ENCODE measurements at places on chromosomes 12 and 14.

DNA sequence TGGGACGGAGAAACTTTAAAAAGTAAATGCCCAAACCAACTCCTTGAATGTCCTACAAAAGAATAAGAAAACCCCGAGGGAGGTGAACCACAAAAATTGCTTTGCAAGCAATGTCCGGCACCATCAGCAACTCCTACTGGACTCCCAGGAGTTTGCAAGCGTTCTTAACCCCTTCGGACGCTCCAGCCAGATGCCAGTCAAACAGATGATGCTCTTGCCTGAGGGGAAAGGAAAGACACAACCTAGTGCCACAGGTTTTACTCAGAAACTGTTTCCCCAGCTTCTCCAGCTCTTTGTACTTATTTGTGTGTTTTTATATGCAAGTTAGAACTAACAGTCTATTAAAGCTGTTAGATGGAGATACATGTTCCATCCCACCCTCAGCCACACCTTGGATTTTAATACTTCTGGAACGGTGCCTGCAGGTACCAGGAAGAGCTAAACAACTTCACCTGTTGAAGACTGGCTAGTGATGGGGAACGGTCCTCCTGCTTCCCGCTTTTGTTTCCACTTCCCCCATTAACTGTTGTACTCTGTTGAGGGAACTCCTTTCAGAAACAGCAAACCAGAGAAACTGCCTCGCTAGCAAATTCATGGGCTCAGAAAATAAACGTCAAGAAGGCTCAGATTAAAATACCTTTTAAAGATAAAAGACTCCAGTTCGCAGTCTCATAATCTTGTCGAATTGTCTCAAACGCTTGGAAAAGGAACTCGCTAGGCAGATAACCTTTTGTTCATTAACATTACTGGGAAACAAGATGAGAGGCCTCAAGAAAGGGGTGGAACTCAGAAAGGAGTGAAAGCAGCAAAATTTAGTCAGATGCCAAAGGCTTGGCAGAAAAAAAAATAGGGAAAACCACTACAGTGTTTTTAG lies 1.1 kb upstream of the FERMT2 start:
- DNase-seq: no peak

- DNase-seq: no peak
Observed at GRCh38 chr14:36212577-36212976, 36.1 kb upstream of the PTCSC3 start.

GRCh38 chr14:43647302-43647701 lies 859.8 kb downstream of the FSCB start:
- DNase-seq: no peak

GRCh38 chr12:128091951-128092382 lies 175.0 kb upstream of the TMEM132C start:
- no peak for DNase-seq

DNA sequence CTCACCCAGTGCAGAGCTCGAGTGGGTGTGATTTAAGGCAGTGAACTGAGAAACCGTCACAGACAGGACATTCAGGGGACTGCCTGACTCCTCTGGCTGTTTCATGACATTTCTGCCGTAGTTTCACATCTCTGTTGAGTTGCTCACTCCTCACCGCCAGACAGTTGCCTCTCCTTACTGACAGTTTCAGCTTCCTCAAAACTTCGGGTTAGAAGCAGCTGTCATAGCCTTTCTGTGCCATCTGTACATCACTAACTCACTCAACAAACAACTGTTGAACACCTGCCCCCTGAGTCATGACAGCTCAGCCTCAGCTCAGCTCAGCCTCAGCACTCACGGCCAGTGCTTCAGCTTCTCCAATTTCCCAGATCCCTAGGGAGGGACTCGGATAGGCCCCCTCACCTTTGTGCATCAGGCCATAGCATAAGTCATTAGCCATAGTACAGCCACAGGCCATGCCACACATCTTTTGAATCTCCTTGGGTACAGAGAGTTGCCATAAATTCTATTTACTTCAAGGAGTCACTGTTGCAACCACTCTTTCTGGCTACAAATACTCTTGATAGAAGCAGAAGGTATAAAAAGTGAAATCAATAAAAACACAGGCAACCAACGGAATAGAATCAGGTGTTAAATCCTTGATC lies 6.2 kb upstream of the SLC15A4 start:
- DNase-seq: no peak

GRCh38 chr14:22472466-22472865 lies 116.6 kb downstream of the DAD1 start:
- DNase-seq: no peak

GRCh38 chr12:26854031-26854390 lies 21.0 kb upstream of the ITPR2 start:
- DNase-seq: no peak

- DNase-seq: no peak
Observed at GRCh38 chr12:102755266-102755665, 161.8 kb downstream of the PAH start.

GRCh38 chr12:14886271-14886670 lies 617 bp upstream of the MGP start:
- no peak for DNase-seq

GRCh38 chr12:128513331-128513730 lies 246.4 kb downstream of the TMEM132C start:
- no peak for DNase-seq

GRCh38 chr14:37623426-37623951 lies 28.1 kb downstream of the TTC6 start:
- DNase-seq: no peak

DNA sequence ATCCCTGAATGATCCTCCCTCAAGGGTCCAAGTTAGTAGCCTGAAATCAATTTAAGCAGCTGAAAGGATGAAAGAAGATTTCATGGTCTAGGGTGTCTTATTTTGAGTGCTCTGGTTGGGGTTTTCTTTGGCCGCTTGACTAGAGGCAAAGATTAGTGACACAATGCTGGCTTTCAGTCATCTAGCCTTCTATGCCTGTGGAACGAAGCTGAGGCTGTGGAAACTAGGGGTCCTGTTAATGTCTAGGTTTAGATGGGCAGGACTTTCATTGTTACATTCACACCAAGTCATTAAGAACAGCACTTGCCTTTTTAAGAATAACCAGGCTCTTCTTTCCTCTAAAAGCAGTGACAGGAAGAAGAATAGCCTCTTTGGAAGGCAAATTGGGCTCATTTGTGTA lies 253.8 kb upstream of the E2F7 start:
- DNase-seq: no peak

GRCh38 chr14:100096656-100097055 lies 31.4 kb downstream of the EVL start:
- DNase-seq: no peak

DNA sequence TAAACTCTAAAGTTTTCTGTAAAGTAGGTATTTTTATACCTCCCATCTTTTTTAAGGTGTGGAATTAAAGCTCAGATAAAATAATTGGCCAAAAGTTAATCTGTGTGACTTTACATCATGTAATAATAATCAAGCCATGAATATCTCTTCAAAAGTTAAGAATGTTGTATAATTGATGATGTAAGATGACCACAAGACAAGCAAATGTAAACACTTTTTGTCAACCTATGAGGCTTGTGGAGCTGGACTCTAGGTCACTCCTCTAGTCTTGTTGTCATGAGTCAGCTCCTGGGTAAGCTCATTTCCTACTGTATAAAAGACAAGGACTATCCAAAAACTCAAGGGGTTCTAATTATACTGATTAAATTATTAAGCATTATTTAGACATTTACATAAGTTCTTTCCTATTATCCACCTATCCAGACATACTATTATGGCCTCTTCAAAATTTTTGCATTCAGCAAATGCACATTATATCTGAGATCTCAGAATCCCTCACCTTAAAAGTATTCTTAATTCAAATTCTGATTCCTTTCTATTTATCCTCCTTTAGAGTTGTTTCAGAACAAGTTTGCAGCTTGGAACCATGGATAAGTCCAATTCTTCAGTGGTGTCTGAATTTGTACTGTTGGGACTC lies at the start of gene OR4K5:
TSS of gene OR4K5 (plus strand) at position 587 of the 637 bp plus-strand sequence. CDS start at position 587, 0 bp downstream.
- DNase-seq: no peak

GRCh38 chr12:65567820-65568219 lies 256.5 kb upstream of the HMGA2 start:
- no peak for DNase-seq

DNA sequence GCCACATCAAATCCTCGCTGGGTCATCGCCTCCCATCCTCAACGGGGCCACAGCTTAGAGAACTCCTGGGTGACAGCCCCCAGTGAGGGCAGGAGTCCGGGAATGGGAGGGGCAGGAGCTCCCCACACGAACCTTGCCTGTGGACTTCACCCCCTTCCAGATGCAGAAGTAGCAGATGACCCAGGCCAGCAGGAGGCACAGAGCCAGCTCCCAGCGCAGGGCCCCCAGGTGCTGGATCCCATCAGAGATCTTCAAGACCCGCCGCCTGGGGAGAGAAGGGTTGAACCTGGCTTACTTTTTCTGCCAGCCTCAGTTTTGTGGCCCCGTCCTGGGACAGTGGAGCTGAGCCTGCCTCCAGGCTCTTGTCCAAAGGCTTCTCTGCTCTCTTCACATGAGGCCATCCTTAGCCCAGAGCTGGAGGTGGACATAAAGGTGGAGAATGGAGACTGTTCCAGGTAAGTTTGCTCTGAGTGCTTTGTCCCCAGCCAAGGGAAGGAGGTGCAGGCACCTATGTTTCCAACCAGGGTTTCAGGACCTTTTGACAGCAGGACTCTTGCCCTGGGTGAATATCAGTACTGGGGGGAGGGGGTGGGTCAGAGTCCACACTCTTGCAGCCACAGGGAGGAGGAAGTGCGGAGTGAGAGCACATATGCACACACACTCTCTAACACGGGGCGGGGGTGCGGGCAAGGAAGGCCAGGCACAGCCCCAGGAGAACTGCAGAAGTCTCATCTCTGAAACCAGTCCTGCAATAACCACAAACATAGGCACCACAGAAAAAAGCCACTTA lies 23.3 kb upstream of the SLC6A12 start:
- DNase-seq: no peak

- no peak for DNase-seq
Observed at GRCh38 chr12:121468499-121468801, 68.5 kb downstream of the RNF34 start.

DNA sequence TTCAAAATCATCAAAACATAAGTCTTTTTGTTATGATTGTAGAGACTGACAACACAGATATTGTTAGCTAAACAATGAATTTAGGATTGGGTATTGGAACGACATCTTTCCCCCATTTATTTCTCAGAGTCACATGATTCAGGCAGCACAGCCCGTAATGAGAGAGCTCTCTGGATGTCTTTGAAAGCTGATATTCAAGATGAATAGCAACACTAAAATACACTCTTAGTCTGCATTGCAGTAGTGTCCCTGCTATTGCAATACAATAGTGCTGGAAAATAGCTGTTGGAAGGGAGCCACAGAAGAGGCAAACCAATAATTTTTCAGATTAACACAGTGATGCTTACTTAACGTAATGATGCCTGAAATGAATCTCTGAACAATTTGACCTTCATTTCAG lies 9.9 kb downstream of the GTSF1 start:
- no peak for DNase-seq

GRCh38 chr12:58487255-58487654 lies 433.0 kb downstream of the LRIG3 start:
- no peak for DNase-seq

DNA sequence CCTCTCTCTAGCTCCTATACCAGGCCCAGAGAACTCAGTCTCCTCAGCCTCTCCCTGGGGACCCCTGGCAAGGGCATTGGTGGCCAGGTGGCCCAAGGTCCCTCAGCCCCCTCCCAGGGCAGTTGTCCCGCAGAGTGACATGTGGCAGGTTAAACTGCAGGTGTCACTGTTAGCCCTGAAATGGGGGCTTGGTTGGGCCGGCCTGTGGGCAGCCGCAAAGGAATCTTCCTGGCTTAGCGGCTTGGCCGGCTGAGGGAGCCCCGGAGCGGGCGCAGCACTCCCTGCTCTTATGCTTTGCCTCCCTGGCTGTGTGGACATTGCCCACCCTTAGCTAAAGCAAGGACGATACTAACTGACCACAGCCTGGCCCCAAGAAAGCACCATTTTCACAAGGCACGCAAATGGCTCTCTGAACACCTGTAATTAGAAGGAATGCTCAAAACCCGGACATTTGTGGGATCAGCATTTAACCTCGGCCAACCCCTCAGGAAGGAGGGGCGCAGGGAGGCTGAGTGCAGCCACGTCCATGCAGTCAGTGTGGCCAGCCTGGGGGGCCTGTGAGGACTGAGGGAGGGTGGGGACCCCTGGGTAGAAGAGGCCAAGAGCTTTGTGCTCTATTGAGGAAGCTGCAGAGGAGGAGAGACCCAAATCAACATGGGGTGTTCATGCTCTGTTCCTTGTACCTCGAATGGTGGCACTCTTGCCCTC lies 82.2 kb downstream of the PAPOLA start:
- DNase-seq: no peak

DNA sequence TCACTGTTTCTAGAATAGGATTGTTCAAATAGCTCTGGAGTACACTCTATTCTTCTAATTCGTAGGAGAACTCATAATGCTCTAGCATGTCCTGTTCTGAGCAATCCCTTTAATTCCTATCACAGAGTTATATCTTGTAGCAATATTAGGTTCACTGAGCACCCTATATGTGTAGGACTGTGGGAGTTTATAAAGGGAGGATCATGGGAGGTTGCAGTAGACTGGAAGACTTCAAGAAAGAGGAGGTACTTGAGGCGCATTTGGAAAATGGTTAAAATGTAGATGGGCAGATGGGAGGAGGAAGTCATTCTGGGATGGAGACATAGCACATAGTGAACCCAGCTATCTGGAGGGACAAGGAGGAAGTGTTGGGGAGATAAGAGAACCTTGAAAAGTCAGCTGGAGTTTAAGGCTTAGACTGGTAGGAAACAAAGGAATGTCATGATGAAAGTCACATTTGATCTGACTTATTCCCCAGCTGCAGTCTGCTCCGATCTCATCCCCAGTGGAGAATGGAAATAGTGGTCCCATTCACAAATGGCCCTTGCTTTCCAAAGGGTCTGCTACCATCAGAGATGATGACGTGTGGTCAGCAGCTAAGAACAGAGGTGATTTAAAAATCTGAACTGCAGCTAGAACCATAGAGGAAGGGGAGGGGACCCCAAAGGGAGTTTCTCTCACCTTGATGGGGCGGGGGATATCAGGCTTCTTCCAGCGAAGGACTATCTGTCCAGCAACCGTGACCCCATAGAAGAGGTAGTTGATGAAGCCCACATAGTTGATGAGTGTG lies 10.1 kb upstream of the CEBPE start:
- no peak for DNase-seq

DNA sequence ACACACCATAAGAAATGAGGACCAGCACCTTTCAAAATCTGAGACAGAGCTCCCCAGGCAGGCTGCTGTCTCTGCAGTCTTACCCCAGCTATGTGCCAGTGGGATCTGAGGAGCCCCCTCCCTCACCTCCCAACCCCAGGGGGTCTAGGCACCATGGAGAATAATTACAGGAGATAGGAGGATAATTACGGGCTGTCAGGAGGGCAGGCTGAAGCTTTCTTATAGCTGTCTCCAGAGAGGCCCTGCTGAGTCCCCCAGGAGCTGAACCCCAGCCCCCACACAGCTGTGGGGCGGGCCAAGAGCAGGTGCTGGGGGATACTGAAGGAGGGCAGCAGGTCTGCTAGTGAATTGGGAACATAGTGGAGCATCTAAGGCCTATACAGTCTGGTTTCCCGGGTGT lies 6.8 kb downstream of the CPNE6 start:
- no peak for DNase-seq

GRCh38 chr12:111451649-111452129 lies 46.0 kb downstream of the SH2B3 start:
- no peak for DNase-seq
